ENCODE measurements at places on chromosomes 2 and 18. TPM values are rescaled to one million over a fixed set of nuclear protein-coding genes. Genes with fewer than 3 reads are reported as not detected.

The RFX8 gene
- not detected for total RNA-seq

The THSD7B gene
- not detected for total RNA-seq

The ATP6V1B1 gene
- 0.32 TPM for total RNA-seq

The SNTG2 gene
- total RNA-seq, result not detected

The DNER gene
- 7.0 TPM for total RNA-seq

The LIMS1 gene
- 66.1 TPM for total RNA-seq

The CDH2 gene
- 46.9 TPM for total RNA-seq

The MTCL1 gene
- total RNA-seq, result 60.5 TPM

The SIX2 gene
- total RNA-seq, result 0.27 TPM

The PTH2R gene
- not detected for total RNA-seq

The STPG4 gene
- total RNA-seq, result 0.10 TPM

The REG3A gene
- total RNA-seq, result not detected

The SLC14A1 gene
- not detected for total RNA-seq

The APCDD1 gene
- not detected for total RNA-seq

The RIT2 gene
- not detected for total RNA-seq

The KIF3C gene
- 52.5 TPM for total RNA-seq

The IGFBP5 gene
- 0.14 TPM for total RNA-seq

The TRIM54 gene
- 0.68 TPM for total RNA-seq

The IL1B gene
- total RNA-seq, result 0.40 TPM

The IL36G gene
- not detected for total RNA-seq

The C1GALT1C1L gene
- 2.5 TPM for total RNA-seq

The ZNF514 gene
- 6.0 TPM for total RNA-seq

The DSEL gene
- 0.29 TPM for total RNA-seq

The MSTN gene
- not detected for total RNA-seq

The ADGRF3 gene
- not detected for total RNA-seq

The PLGLB2 gene
- total RNA-seq, result 0.16 TPM

The CD28 gene
- total RNA-seq, result not detected

The TMEM178A gene
- 0.10 TPM for total RNA-seq

Measured in A549 treated with RU486 at 1 μM for 4 hours (cell line).